ENCODE measurements at places on chromosomes 4 and X. TPM values are rescaled to one million over a fixed set of nuclear protein-coding genes. Genes with fewer than 3 reads are reported as not detected.

DNA sequence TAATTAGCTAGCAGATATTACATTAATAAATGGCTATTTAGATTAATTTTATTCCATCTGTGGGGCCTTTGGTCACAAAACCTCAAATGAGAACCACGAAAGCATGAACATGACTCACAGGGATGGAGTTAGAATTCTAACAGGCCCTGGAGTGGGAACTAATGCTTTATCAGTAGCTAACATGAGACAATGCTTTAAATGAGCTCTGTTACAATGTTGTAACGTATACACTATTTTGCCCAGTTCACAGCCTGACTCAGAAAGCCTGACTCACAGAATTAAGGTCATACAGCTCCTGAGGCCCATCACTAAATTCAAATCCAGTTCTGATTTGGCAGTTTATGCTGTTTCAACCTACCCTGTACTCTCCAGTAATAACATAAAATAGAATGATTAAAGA, 23.2 kb downstream of the VEGFC start:
- no peak for DNase-seq

- no peak for DNase-seq
These were observed 68.2 kb downstream of the ARHGAP10 start for GRCh38 chr4:147799986-147800555.

- no peak for DNase-seq
These were observed 236.2 kb upstream of the HAND2 start for GRCh38 chr4:173766171-173766600.

The TMEM271 gene
- not detected for total RNA-seq

The HGFAC gene
- 1.3 TPM for total RNA-seq

The ZMAT1 gene
- 19.0 TPM for total RNA-seq

Measured in breast epithelium (tissue), 4 donors.